D341Med (cell line): ENCODE measurements at places on chromosomes 12 and 14.

GRCh38 chr14:28807518-28807917 is 40.9 kb downstream of the FOXG1 start:
- no peak for DNase-seq

GRCh38 chr14:26828741-26829140 is 230.9 kb upstream of the NOVA1 start:
- DNase-seq: no peak

DNA sequence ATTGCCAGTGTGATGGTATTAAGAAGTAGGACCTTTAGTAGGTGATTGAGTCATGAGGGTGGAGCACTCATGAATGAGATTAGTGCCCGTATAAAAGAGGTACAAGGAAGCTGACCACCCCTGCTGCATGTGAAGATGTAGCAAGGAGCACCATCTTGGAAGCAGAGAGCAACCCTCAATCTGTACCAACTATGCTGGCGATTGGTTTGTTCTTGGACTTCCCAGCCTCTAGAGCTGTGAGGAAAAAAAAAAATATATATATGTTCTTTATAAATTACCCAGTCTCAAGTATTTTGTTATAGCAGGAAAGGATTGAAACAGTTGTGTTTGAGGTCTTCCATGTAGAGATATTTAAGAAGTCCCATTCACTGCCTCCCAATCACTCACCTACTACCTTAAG is 16.9 kb downstream of the METTL25 start:
- DNase-seq: no peak

DNA sequence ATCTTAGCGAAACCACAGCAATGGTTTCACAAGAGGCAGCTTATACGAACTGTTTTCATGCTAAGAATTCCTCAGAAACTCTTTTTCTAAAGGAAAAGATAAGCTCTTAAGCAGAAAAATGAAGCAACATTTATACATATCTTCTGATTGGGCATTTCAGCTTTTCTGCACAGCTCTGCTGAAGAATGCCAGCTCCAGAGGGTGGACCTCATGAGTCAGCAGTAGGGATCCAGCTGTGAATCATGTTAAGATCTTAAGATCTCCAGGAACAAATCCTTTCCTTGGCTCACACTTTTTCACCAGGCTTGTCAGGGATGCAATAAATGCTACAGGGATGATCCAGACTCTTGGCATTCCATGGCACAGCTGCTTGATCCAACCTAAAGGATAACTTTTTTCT is 477.1 kb upstream of the CCDC196 start:
- DNase-seq: no peak

DNA sequence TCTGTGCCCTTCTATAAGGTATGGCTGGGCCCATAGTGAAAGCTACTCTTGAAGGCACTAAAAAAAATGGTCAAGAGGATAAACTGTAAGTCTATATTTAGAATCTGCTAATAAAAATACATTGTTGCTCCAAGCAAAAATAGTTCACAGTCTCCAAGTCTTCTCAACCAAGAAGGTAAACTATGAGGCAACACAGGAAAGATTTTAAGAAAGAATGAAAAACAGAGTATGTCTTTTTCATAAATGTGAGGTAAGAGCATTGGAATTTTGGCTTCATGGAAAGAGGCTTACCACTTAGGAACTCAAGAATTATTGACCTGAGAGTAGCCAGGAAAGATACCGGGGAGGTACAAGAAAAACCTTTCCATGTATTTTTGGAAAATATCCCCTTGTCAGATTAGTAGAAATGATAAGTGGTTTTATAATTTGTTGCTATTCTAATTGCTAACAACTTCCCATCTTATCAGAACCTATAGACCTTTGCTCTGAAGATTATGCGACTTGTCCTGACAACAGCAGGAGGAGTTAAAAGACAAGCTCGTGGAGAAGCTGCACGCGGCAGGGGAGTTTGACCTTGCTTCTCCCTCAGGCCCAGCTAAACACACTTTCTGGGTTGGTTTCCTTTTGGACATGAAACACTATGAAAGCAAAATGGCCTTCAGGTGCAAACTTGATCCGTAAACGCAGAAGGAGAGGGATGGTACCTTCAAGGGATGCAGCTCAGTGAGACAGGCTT is 238.1 kb downstream of the FOXN3 start:
- no peak for DNase-seq

GRCh38 chr12:89528434-89528833 is 2.6 kb upstream of the POC1B start:
- DNase-seq: no peak

GRCh38 chr14:60061371-60061770 is 30.4 kb upstream of the PCNX4 start:
- no peak for DNase-seq

- DNase-seq: no peak
These were observed 38.7 kb downstream of the ANO4 start for GRCh38 chr12:100833282-100833681.

GRCh38 chr12:107379852-107380567 is 286.7 kb upstream of the CRY1 start:
- DNase-seq: no peak

DNA sequence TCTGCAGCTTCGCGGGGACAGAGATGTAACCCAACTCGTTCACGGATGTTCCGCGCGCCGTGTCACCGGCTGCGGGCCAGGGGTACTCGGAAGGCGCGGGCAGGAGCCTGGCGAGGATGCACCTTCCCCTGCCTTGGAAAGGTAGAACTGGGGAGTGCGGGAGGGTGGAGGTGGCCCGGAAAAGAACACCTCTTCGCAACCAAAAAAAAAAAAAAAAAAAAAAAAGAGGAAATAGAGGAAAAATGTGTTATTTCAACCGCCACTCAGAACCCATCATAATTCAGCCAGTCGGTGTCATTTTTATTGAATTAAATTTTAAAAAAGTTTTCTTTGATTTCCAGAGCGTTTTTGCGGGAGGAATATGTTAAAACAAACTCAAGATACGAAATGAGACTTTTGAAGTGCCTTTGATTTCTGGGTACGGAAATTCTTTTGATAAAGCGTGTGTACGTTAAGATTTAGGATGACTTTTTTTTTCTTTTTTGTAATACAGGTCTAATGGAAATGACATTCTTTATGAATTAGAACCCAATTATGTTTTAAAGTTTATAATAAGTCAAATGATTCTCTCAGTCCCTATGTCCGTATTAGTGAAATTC is 8.9 kb downstream of the CDKN1B start:
- DNase-seq: no peak

DNA sequence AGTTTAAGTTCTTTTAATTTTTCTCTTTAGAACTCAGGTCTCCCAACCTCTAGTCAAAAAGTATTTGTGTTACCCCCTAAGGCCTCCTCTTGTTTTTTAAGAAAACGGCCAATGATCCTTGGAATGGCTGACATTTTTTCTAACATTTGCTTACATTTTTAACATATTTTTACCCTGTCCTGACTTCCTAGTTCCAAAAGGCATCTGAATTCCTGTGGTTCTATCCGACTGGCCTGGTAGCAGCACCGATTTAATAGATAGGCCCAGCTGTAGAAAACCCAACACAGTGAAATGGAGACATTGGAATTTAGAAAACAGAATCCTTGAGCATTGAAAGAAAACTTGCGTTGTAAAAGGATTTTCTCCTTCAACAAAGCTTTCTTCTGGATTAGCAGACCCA is 134.7 kb upstream of the GSC start:
- no peak for DNase-seq

DNA sequence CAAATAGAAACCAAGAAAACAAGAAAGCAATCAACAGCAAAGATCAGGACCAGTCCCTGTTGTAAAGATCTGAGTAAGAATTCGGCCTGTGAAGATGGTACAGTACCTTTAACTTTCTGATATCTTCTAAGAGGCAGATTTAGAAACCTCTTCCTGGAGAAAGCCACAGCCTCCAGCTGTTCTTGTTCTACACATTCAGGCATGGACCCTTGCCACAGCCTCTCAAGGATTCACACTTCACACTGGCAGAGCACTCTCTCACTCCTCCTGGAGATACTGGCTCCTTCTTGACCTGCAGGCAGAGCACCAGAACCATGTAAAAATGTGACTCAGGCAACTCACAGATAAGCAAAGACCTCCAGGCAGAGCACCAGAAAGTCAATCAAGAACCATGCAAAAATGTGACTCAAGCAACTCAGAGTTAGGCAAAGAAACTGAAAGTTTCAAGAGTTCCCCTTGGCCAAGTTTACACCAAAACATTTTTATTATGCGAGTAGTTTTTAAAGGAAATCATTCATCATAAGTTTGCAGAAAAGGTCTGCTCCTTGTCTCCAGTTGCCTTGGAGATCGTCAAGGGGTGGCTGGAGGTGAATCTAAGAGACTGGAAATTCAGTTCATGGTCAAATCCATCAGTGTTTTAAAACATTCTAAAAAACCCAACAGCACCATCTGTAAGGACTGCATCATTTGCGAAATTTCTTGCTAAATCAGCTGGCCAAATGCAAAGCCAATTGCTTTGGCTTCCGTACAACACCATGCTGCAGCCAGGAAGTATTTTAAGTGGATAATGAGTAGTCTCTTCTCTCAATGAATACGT is 119.3 kb upstream of the MDM1 start:
- no peak for DNase-seq

- no peak for DNase-seq
These were observed 366.3 kb upstream of the GARIN6 start for GRCh38 chr12:99281277-99281676.

GRCh38 chr14:62081012-62081612 is 318.9 kb downstream of the SNAPC1 start:
- no peak for DNase-seq

GRCh38 chr12:118103201-118103600 is 610 bp downstream of the VSIG10 start:
- no peak for DNase-seq

GRCh38 chr12:120688527-120689071 is 1.6 kb downstream of the MLEC start:
- DNase-seq: no peak

GRCh38 chr12:128859311-128859710 is 6.0 kb downstream of the GLT1D1 start:
- DNase-seq: no peak

GRCh38 chr14:21729703-21730233 is 56.1 kb upstream of the OR4E1 start:
- DNase-seq: no peak

DNA sequence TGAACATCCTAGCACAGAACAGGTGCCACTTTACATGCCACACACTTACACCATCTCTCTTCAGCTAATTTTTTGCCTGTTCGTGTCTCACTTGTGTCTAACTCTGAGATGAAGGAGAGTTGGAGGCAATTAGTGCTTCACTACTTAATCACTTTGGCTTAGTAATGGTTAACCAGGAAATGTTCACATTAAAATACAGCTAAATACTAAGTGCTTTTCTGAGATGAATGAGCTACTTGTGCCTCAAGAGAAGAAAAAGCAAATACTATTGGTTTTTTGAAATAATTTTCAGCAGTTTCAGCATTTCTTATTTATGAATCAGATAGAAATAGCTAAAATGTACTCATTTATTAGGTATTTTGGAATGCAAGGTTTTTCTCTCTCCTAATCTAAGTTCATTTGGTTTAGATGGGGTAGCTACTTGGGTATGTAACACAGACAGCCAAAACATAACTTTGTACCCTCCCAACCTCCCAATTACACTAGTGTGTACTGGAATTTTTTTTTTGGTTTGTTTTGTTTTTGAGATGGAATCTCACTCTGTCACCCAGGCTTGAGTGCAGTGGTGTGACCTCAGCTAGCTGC is 1474.1 kb upstream of the SEL1L start:
- no peak for DNase-seq

- DNase-seq: no peak
These were observed 207.2 kb downstream of the TMTC2 start for GRCh38 chr12:82893896-82894295.

DNA sequence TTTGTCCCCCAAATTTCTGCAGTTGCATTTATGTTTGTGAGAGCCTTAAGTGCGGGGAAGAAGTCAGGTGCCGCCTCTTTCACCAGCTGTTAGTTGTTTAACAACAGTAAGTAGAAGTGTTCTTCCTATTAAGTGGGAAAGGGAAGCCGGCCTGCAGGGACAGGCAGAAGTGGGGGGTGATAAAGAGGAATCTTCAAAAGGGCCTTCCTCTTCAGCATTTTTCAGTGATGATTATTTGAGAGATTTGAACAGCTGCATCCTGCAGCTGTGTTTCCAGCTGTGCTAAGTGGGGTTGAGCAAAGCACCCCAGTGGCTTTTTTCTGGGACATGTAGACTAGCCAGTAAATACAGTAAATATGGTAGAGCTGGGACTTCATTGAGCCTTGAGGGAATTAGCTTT is 32.1 kb upstream of the SLC38A1 start:
- no peak for DNase-seq

- DNase-seq: no peak
These were observed 31.4 kb upstream of the SLC2A13 start for GRCh38 chr12:40137252-40137651.

GRCh38 chr12:124520907-124521306 is 46.5 kb downstream of the NCOR2 start:
- DNase-seq: no peak

DNA sequence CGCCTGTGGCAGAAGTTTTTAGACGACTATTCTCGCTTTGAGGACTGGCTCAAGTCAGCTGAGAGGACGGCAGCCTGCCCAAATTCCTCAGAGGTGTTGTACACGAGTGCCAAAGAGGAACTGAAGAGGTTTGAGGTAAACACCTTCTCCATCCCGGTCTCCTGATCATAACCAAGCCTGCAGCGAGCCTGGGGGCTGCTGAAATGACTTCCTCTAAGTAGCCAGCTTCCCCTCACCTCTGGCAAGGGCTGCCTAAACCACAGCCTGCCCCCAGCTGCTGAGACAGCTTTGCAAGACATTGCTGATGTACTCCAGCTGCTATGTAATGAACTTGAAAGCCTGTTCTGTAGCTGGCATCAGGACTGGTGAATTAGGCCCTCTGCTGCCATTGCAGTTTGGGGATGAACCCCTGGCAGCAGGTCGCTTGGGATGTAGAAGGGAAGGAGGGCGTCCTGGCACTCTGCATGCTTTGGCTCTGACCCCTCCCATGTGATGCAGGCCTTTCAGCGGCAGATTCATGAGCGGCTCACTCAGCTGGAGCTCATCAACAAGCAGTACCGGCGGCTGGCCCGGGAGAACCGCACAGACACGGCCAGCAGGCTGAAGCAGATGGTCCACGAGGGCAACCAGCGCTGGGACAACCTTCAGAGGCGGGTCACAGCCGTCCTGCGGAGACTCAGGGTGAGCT is 84.6 kb downstream of the ESR2 start:
- DNase-seq: no peak

GRCh38 chr12:4277857-4278256 is 4.3 kb downstream of the CCND2 start:
- no peak for DNase-seq

GRCh38 chr12:1695886-1696670 is 5.2 kb downstream of the ADIPOR2 start:
- no peak for DNase-seq
